ENCODE measurements at places on chromosomes 16 and 17. TPM values are rescaled to one million over a fixed set of nuclear protein-coding genes. Genes with fewer than 3 reads are reported as not detected.

The SGF29 gene
- 6.5 TPM for total RNA-seq

The IL17C gene
- not detected for total RNA-seq

The EVPL gene
- total RNA-seq = 0.33 TPM

The C17orf50 gene
- total RNA-seq = not detected

The KCNJ18 gene
- not detected for total RNA-seq

The KSR1 gene
- 9.0 TPM for total RNA-seq

The CRISPLD2 gene
- total RNA-seq = 14.8 TPM

The MSL1 gene
- 43.7 TPM for total RNA-seq

The NPIPB8 gene
- 0.08 TPM for total RNA-seq

The PRSS21 gene
- total RNA-seq = not detected

The C17orf67 gene
- 0.75 TPM for total RNA-seq

The RAMP2 gene
- 2.9 TPM for total RNA-seq

The RGS11 gene
- total RNA-seq = 1.6 TPM

The TBX6 gene
- 0.09 TPM for total RNA-seq

The SMPD3 gene
- 10.6 TPM for total RNA-seq

The SEC14L5 gene
- total RNA-seq = 0.17 TPM

Measured in liver (tissue), 10 donors.